GM13977 (cell line): ENCODE measurements at places on chromosomes 2 and 18.

DNA sequence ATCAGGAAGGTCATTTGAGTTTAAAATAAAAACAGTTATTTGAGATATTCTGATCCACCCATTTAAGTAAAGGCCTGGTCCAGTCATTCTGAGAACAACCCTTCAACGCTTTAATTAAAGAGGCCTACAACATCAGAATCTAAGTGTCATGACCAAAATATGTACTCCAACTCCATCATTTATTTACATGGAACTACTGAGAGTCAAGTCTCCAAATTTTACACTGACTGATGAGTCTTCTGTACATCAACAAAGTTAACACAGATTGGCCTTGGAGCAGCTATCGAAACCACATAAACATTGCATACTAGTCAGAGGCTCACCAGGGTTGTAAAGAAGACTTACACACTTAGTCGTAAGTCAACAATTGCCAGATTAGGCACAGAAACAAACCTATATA, 37.1 kb downstream of the PIEZO2 start:
- no peak for DNase-seq

GRCh38 chr2:28435814-28436351, 43.2 kb downstream of the FOSL2 start:
- DNase-seq: no peak

DNA sequence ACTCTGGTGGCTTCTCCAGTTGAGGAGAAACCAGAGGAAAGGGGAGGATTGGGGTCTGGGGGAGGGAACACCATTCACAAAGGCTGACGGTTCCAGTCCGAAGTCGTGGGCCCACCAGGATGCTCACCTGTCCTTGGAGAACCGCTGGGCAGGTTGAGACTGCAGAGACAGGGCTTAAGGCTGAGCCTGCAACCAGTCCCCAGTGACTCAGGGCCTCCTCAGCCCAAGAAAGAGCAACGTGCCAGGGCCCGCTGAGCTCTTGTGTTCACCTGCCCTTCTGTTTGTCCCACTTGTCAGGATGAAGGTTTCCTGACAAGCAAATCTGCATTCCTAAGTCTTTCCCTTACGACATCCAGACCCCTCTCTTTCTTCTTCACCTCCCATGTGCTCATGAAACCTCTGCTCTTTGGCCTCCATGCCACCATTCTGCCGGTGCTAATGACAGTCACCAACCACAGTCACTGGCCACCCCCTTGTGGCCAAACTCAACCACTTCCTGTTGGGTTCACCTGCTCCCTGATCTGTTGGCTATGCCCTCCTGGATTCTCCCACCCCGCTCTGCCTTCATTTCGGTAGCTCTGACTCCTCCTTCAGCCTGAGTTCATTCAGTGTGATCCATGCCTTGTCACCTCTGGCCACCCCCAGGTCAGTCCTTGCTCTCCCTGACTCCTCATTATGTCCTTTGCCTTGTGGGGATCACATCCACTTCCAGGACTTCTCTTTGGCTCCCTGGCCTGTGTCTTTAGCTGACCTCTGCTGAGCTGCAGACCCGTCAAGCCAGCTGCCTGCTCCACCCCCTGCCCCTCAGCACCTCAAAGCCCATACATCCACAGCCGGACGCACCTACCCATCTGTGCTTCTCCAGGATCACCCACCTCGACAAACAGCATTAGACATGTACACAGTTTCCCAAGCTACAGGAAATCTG, 17.6 kb downstream of the EMX1 start:
- DNase-seq: peak; percentile 75

GRCh38 chr2:201059961-201060755, 11.3 kb downstream of the HYCC2 start:
- DNase-seq: no peak

GRCh38 chr2:68846091-68846490, 25.1 kb downstream of the BMP10 start:
- DNase-seq: no peak

GRCh38 chr2:127986548-127987079, 41.2 kb downstream of the SAP130 start:
- DNase-seq: no peak

GRCh38 chr2:216436383-216436782, 24.1 kb downstream of the SMARCAL1 start:
- DNase-seq: no peak

DNA sequence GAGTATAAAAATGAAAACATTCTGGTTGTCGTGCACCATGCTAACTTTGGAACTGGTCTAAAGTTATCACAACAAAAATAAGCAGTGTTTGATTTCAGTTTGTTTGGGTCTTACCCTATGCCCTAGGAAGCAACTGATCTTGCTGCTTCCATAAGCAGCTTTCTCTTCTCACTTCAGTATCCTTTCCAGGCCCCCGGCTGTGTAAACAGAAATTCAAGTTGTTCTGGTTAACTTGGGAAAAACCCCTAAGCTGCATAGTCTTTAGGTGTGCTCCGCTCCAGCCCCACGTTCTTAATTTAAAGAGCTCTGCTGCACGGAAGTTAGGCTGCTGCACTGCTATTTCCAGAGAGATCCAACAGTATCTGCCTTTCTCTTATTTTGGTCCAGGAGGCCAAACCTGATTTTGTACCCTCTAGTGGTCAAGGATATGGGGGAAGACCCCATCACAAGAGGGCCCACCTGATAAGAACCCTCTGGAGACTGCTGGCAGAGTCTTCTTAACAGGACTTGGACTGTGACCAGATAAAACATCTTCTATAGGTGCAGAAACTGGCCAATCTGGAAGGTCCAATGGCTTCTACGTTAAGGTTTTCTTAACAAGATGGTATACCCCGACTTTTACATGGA, 69.1 kb downstream of the FEZ2 start:
- no peak for DNase-seq

- DNase-seq: no peak
These were observed 176.1 kb downstream of the CAPN13 start for GRCh38 chr2:30631051-30631671.

DNA sequence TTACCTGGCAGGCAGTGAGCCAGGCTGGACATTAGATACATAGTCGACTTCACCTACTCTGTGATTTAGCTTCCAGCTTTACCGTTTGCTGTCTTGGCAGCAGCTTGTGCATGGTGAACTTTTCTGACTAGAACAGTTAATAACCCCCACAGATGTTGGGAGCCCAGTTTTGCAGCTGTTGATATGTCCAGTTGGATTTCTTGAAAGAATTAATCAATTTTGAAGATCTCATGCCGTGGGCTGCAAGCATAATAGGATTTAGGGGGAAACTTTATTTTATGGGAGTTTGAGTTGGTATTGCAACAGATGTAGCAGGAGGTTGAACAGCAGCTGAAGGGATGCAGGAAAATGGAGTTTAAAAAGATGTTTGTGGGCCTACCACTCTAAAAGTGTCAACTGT, 13.8 kb downstream of the MYO1B start:
- no peak for DNase-seq

- DNase-seq: peak; percentile 60
These were observed 89.4 kb downstream of the CELF4 start for GRCh38 chr18:37476182-37476581.

DNA sequence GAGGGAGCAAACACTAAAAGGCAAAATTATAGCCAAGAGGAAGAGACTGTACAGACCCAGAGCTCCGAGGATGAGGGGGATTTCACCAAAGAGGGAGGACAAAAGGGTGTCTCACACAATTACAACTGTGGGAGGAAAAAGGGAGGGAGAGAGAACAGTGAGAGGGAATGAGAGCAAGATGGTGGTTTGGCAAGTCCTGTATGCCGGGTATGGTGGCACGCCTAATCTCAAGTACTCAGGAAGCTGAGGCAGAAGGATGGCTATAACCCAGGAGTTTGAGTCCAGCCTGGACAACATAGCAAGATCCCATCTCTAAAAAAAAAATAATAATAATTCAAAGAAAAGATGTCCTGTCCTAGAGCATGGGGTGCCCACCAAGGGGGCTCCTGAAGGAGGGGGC, 34.3 kb downstream of the NPC1 start:
- no peak for DNase-seq

- DNase-seq: no peak
These were observed 121.2 kb downstream of the CABYR start for GRCh38 chr18:24259869-24260641.

GRCh38 chr2:58651930-58652329, 410.8 kb upstream of the FANCL start:
- DNase-seq: no peak

DNA sequence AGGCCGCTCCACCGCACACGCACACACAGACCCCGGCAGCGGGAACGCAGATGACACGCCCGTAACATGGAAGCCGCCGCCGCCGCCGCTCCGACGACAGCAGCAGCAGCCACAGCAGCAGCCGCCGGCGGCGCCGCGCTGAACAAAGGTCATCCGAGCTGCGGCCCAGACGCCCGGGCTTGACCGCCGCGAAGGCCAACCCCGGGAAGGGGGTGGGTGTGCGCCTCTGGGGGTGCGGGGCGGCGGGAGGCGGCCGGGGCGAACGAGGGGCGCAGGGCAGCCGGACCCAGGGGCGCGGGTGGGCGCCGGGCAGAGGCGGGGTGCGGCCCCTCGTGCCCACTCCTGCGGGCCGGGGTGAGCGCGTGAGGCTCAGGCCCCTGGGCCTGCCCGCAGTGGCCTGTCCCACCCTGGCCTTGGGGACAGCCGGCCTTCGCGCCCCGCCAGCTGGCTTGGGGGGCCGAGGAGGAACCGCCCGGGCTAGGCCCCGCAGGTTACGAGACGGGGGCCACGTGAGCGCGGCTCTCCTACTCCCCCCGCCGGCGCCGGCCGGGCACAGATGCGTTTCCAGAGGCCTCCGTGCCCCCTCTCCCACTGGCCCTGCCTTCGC, 1.0 kb upstream of the ZNF532 start:
- DNase-seq: peak; percentile 68

DNA sequence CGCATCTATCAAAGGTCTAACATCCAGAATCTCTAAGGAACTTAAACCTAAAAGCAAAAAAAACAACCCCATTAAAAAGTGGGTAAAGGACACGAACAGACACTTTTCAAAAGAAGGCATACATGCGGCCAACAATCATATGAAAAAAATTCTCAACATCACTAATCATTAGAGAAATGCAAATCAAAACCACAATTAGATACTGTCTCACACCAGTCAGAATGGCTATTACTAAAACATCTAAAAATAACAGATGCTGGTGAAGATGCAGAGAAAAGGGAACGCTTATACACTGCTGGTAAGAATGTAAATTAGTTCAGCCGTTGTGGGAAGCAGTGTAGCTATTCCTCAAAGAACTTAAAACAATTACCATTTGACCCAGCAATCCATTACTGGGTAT, 38.0 kb downstream of the PPP3R1 start:
- no peak for DNase-seq

DNA sequence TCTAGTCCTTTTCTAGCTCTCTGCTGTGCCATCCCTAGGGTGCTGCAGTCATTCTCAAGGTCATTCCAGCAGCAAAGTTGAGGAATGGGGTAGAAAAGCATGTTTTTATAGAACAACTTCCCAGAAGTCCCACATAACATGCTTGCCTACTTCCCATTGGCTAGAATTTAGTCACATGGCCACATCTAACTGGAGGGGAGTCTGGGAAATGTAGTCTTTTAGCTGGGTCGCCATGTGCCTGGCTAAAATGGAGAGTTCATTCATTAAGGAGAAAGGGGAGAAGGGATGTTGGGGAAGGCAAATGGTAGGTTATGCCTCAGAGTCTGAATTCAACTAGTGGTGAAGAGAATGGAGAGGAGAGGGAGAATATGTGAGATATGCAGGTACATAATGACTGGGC, 85.7 kb downstream of the SLC4A3 start:
- DNase-seq: peak; percentile 26

DNA sequence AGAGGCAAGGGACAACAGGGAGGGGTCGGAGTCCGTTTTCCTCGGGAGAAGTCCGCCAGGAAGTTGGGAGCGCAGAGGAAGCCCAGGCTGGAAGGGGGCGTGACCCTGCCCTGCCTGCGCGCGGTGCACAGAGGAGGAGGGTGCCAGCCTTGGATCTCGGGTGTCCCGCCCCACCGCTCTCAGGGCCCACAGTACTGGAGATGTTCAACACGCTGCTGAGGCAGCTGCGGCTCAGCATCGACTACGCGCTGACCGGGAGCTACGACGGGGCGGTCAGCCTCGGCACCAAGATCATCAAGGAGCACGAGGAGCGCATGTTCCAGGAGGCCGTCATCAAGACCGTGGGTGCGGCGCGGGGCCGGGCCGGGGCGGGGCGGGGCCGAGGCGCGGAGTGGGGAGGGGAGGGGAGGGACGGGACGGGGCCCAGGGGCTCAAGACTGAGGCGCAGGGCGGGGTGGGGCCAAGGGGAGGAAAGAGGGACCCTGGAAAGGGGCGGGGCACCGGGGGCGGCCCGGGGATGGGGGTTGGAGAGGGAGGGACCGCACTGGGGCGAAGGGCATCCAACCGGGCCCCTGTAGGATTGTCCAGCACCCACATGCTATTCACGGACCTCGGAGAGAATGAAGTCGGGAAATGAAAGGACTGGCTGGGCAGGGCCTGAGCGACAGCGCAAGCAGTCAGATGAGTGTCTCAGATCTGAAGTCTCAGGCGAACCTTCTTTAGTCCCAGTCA, 36.6 kb downstream of the POMC start:
- DNase-seq: peak; percentile 49

DNA sequence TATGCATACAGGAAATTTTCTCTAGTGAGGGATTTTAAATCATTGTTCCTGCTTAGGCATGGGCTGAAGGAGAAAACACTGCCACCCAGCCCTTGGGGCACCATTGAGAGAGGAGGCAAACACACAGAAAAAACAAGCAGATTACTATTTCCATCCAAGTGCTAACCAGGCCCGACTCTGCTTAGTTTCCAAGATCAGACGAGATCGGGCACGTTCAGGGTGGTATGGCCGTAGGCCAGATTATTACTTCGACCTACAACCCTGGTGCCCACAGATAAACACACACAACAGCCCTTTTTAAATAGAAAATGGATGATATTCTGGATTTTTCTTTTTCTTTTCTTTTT, 45.4 kb upstream of the RHOB start:
- no peak for DNase-seq

- DNase-seq: no peak
These were observed 52.8 kb downstream of the TTC32 start for GRCh38 chr2:19848952-19849351.

DNA sequence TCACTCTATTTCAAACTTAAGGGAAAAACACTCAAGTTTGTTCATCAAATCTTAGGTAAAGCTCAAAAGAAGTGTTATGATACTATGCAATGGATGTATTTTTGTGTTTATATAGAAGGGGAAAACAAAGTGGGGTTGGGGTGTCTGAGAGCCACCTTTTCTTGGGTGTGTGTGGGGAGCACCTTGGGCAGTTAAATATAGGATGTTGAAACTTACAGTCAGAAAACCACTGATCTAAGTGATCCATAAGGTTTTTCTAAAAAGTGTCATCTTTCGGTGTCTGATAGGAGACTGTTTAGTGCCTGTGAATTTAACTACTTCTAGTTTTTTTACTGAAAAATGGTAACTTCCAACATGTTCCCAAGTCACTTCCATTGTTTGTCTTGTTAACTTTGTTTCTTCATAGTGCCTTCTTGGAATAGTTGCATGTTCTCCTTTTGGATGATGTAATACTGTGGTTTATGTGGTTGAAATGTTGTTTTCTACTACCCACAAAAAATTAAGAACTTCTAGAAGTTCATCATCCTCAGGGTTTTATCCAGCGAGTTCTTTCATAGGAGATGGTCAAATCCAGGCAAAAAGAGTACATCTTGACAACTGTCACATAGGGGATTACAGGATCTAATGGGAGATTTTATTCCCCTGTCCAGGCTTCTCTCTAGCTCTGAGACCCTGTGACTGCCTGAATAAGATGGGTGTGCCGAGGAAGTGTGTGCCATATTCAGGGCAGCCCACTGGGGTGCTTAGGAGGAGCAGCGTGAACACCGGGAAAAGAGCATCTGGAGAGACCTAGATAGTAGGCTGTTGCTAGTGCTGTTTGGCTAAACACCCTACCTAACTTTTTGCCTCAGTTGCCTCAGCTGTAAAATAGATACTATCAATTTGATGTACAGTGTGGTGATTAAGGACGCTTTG, 46.2 kb downstream of the CAB39 start:
- no peak for DNase-seq

GRCh38 chr2:206064077-206064476, 21.9 kb downstream of the INO80D start:
- DNase-seq: no peak
